ENCODE measurements at places on chromosomes 4 and X.

DNA sequence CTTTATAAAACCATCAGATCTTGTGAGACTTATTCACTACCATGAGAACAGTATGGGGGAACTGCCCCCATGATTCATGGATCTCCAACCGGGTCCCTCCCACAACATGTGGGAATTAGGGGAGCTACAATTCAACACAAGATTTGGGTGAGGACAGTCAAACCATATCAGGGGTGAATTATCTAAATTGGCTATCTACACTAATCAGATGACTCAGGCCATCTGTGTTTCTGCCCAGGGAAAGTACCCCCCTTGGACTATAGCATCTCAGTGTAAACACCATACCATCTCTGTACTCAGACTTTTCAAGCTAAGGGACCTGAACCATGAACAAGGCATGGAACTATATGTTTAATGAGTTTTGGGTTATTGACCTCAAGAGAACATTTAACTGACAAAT lies 76.8 kb downstream of the LNX1 start:
- DNase-seq = no peak

DNA sequence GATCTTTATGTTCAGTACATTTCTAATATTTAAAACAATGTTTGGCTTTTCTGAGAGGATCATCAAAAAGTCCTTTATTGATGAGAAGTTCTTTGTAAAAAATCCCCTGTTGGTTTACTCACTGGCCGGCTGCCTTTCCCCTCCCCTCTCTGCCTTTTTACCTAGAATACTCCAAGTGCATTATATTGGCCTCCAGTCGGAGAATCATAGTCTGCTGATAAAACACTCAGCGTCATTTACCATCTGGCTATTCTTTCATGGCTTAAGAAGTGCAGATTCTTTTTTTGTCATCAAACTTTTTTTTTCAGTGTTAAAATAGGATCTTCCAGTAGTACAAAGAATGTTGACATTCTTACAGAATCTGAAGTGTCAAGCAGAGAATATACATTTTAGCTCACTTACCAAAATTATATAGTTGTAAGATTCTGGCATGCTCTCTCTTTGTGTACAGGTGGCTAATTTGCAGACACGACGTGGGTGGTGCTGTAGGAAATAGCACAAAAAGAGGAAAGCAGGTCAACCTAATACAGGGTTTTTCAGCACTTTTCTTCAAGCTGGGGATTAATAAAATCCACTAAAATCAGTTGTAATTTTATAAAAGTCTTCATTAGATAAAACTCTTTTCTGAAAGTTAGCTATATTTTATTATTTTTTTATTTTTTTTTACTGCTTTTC lies 731.8 kb downstream of the KCTD8 start:
- DNase-seq = no peak

DNA sequence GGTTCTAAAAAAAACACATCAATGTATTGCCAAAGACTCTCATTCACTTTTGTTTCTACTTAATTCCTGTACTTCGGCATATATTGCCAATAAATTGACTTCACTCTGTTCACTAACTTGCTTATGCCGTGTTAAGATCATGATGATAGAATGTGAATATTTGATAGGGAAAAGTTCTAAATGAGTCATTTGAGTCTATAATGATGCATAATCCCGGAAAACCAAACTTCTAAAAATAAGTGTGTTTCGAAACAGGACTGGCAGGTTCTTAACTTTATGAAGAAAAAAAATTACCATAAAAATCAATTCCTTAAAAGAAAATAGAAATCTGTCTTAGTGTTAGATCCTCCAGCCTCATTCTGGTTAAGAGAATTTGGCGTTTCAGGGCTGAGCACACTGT lies 387.5 kb upstream of the FTHL17 start:
- no peak for DNase-seq

DNA sequence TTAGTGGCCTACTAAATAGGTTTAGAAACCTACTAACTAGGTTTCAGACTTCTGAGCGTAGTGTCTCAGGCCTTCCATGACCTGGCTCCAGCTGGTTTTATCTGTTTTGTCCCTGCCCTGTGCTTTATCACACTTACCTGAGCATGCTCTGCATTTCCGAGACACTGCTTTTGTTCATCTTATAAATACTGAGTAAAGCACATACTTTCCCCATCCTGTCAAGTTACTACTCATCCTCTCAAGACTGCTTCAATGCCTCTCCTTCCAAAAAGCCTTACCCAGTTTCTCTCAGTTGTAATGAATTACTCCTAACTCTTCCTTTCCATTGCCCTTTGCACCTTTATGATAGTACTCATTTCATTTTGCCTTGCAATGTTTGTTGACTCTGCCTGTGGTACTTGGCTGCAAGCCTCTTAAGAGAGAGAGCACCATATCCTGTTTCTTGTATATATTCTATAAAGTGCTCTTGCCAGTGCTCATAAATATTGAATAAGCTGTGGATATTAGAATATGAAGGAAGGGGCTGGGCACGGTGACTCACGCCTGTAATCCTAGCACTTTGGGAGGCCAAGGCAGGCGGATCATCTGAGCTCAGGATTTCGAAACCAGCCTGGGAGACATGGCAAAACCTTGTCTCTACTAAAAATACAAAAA lies 34.4 kb downstream of the SLAIN2 start:
- no peak for DNase-seq

DNA sequence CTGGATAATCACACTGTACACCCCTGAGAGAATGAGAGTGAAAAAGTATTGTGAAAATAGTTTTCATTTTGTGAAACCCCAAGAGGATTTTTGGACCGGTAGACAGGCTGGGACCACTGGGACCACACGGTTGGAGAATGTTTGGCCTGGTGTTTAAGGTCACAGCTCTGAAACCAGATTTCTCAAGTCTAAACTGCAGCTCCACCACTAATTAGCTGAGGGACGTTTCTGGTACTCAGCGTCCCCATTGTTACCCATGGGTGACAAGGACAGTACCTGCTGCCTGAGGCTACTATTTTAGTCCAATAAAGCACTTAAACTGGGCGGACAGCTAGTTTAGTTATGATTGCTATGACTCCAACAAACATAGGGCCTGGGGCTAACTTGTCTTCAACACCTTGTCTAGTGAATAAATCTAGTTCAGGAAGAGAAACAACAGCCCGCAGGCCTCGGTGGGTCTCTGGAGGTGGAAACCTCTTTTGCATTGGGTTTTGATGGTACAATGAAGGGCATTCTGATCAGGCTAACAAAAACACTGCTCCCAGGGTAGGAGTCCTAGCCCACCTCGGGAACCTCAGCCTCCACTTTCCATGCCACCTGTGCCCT lies 509 bp upstream of the USP11 start:
- DNase-seq = no peak

- no peak for DNase-seq
These were observed 74.6 kb upstream of the SH3RF1 start for GRCh38 chr4:169345316-169345721.

DNA sequence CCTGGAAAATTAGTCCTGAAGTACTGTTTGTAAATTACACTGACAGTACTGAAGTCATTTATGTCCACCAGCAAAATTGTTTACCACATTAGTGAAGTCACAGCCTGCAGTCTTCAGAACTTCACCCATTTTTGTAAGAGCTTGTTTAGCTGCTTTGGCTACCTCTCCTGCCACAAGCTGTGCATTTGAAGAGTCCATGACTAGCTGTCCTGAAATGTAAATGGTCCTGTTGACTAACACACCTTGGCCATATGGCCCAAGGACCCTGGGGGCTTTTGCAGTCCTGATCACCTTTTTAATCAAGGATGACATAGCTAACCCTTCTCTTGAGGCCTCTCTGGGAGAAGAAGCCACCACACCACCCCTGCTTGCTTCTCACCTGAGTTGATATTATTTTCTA lies 21.4 kb upstream of the ZNF518B start:
- no peak for DNase-seq

- no peak for DNase-seq
These were observed 72.6 kb downstream of the PITX2 start for GRCh38 chr4:110550260-110550659.

- no peak for DNase-seq
These were observed 172.8 kb downstream of the FBXW7 start for GRCh38 chr4:152363086-152363485.

- no peak for DNase-seq
These were observed 730 bp downstream of the MANBA start for GRCh38 chr4:102759831-102760644.

GRCh38 chr4:80309294-80310004 lies 26.1 kb upstream of the CFAP299 start:
- DNase-seq = no peak

DNA sequence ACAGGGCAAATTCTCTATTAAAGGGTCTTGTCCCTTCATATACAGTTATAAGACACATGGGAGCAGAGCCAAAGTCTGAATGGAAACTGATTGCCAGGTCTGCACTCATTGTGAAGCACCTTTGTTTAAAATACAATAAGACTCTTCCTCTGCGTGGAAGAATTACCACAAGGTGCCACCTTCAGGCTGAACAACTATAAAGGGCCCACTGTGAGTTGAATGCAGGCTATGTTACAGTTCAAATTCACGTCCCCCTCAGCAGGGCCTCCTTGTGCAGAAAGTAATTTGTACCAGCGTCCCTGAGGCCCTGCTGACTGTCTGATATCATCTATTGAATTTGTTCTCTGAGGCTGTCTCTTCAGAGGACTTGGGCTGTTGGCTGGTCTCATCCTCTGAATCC lies 225.8 kb upstream of the TEX13C start:
- DNase-seq = no peak

GRCh38 chr4:91058345-91058744 lies 931.2 kb downstream of the CCSER1 start:
- DNase-seq = no peak

DNA sequence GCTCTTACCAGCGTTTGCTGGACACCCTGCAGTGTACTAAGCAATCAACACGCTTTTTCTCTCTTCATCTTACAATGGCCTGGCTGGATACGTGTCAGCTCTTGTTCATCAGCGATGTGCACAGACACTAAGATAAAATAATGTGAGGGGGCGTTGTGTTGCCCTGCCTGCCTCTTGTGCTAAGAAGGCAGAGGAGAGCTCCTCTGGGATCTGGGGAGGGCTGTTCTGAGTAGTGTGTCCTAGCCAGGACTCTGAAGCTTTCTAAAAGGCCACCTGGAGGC lies 49.7 kb downstream of the NELFA start:
- DNase-seq = no peak

GRCh38 chr4:147724468-147725201 lies 7.3 kb upstream of the ARHGAP10 start:
- no peak for DNase-seq

DNA sequence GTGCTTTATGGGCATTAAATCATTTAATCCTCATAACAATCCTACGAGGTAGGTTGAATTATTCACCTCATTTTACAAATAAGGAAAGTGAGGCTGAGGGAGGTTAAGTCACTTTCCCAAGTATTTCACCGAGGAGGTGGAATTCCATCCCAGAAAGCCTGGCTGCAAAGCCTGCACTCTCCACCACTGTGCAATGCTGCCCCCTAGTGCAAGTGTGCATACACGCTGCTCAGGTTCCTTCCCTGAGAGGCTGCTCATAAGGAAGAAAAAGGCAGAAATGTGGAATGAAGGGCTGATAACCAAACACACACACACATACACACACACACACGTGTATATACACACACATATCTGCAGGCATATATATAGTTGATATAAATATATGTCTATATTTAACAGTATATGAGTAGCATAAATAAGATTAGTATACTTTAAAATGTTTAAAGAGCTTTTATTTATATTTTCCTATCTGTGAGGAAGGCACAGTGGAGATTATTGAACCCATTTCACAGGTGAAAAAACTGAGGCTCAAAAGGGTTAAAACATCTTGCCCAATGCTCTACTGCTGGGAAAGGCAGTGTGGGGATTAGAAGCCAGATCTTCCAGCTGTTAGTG lies 714.5 kb upstream of the TENM3 start:
- DNase-seq = no peak

GRCh38 chr4:17812801-17813200 lies 2.0 kb downstream of the NCAPG start:
- no peak for DNase-seq

GRCh38 chr4:184620212-184620867 lies 28.9 kb downstream of the CASP3 start:
- DNase-seq = no peak

DNA sequence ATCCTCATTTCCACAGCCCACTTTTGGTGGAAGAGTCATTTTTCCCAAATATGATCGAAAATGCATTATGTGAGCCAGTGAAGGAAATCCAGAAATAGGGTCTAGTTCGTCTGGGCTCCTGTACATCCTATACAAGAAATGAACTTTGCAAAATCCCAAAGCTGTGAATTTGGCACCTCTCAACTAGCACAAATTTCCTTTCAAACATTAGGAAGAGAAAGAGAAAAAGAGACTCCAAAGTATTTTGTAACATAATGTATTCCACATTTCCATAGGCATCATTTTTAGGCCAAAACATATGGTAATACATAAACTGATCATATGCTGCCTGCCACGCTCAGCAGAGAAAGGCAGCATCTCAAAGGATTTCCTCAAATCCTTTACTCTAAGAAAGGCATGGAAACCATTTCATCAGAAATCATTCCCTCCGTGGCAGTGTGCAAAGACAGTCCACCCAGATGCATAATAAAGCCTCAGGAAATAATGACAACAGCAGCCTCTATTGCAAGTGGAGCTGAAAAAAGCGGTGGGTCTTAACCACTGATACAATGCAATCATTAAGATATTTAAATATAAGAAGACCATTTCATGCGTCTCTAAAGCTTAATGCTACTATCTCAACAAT lies 56.8 kb downstream of the ANOS1 start:
- DNase-seq = no peak

- DNase-seq = no peak
These were observed 116.8 kb upstream of the SHISA3 start for GRCh38 chr4:42280327-42281095.

DNA sequence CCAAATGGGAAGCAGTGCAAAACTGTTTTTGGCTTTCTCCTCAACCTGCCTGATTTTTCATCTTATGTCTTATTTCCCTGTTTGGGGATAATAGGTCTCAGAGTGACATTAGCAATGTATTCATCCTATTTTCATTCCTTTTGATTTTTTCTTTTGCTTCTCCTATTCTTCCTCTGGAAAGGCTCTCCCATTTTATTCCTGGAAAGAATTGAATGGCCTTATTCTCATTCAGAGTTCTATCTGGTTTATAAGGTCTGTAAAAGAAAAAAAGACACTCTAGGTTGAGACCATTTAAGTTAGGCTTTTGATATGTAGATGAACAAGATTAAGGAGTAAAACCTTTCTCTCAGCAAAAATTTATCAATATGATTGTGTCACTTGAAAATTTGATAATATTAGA lies 27.8 kb upstream of the ALB start:
- DNase-seq = no peak

- DNase-seq = no peak
These were observed 1.2 kb upstream of the ELF4 start for GRCh38 chrX:130111220-130112154.

DNA sequence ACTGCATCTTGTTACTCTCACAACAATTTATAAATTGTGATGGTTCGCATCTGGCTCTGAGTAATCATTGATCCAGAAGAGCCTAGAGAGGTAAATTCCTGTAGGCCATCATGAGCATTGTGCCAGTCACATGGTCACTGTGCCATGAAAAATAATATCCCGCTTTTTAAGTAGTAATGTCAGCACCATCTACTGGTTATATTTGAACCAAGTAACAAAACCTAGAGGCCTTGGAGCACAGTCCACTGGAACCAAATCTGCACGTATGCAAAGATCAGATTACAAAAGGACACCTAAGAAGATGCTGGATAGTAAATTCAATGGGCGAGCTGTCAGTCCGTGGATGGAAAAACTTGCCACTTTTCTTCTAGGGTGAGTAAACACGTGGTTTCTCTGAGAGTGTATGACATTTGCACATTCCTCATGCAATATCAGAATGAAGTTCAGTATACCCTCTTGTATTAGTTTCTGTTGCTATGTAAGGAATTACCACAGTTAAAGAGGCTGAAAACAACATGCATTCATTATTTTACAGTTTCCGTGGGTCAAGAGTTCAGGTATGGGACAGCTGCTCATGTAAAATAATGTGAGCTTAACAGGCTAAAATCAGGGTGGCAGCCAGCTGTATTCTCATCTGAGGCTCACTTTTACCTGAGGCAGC lies 26.8 kb downstream of the FAM114A1 start:
- no peak for DNase-seq
